Kidney (tissue), 22 donors: ENCODE measurements at places on chromosomes 7 and 10. TPM values are rescaled to one million over a fixed set of nuclear protein-coding genes. Genes with fewer than 3 reads are reported as not detected.

The PIP gene
- 0.47 TPM for total RNA-seq

The GATA3 gene
- 23.5 TPM for total RNA-seq

- no peak overlapping the region for H3K27ac ChIP-seq
- H3K36me3 ChIP-seq, result no peaks in the 10 kb centered on the region
- H3K4me3 ChIP-seq, result no peak overlapping the region
- no peaks in the 10 kb centered on the region for H3K27me3 ChIP-seq
Measured at GRCh38 chr10:131743190-131744151, 157.3 kb upstream of the PPP2R2D start.

GRCh38 chr7:81460250-81461045 lies 309.4 kb downstream of the HGF start:
- DNase-seq, result no peak
- no peaks in the 10 kb centered on the region for H3K36me3 ChIP-seq
- no peak overlapping the region for H3K27ac ChIP-seq
- no peaks in the 10 kb centered on the region for H3K27me3 ChIP-seq
- no peaks in the 10 kb centered on the region for H3K4me1 ChIP-seq
- H3K4me3 ChIP-seq, result no peak overlapping the region

The ITIH5 gene
- total RNA-seq, result 13.1 TPM
